ENCODE measurements at places on chromosomes 6 and 20. TPM values are rescaled to one million over a fixed set of nuclear protein-coding genes. Genes with fewer than 3 reads are reported as not detected.

DNA sequence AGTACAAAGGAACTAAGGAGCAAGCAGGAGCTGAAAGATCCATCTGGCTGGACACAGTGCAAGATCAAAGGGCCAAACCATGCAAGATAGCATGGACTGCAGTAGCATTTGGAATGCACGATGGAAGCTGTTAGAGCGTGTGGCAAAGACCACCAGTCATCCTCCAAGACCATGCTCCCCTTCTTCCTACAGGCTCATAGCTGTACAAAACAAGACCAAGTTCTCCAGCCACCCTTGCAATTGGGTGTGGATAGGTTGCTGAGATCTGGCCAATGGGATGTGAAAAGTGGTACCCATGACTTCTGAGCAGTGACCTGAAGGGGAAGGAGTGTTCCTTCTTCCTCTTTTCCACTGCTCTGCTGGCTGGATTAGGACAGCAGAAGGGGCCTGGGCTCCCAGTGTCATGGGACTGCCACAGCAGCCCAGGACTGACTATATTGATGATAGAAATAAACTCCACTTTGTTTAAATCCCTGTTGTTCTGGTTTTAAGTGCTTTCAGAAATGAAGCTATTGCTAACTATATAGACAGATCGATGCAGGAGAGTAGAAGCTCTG, 64.9 kb downstream of the SLC22A23 start:
- DNase-seq: no peak
- H3K36me3 ChIP-seq: no peaks in the 10 kb centered on the region
- no peaks in the 10 kb centered on the region for H3K4me1 ChIP-seq
- H3K4me3 ChIP-seq: no peak overlapping the region

- no peak overlapping the region for H3K4me3 ChIP-seq
- H3K27me3 ChIP-seq: no peaks in the 10 kb centered on the region
- H3K4me1 ChIP-seq: no peaks in the 10 kb centered on the region
- H3K36me3 ChIP-seq: no peaks in the 10 kb centered on the region
- H3K27ac ChIP-seq: no peak overlapping the region
Observed at GRCh38 chr6:63245420-63245819, 34.2 kb downstream of the FKBP1C start.

DNA sequence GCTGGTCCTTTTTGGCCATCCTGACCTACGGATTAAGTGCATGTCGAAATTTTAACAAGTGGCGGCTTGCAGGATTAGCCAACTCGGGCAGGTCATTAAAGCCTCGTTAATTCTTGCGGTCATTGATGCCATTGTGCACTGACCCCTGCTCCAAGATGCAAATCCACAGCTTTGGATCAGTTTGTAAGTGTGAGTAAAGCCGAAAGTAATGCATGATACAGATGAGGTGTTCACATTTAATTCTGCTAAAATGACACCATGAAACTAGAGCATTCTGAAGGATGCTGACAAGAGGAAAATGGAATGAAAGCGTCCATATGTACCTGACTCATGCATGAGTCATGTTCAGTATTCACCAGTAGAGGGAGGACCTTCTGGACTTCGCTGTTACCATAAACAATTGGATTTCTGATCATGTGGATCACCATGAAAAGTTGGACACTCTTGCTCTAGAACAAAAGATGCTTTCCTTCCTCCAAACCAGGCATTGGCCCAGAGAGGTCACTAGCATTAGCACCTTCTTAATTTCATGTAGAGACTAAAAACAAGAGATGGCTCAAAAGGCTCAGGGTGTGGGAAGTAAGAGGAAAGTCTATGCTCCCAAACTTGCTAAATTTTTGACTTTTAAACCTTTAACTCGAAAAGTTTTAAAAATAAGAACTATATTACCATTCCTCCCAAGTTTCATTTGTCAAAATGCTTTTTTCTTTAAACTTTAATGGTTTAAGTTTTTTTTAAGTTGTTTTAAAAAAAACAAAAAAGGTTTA, 48.0 kb downstream of the MUC22 start:
- no peaks in the 10 kb centered on the region for H3K36me3 ChIP-seq
- no peaks in the 10 kb centered on the region for H3K4me1 ChIP-seq
- DNase-seq: no peak
- H3K27me3 ChIP-seq: no peaks in the 10 kb centered on the region
- H3K4me3 ChIP-seq: no peak overlapping the region

- peaks cover 76% of the 10 kb centered on the region for H3K36me3 ChIP-seq
- no peaks in the 10 kb centered on the region for H3K4me1 ChIP-seq
- H3K27ac ChIP-seq: no peak overlapping the region
Observed at GRCh38 chr6:35640017-35640664, 48.6 kb downstream of the FKBP5 start.

GRCh38 chr6:33742837-33743236, 3.9 kb downstream of the IP6K3 start:
- no peaks in the 10 kb centered on the region for H3K4me1 ChIP-seq
- no peak for DNase-seq
- no peaks in the 10 kb centered on the region for H3K27me3 ChIP-seq
- H3K36me3 ChIP-seq: no peaks in the 10 kb centered on the region
- H3K4me3 ChIP-seq: no peak overlapping the region

- no peaks in the 10 kb centered on the region for H3K36me3 ChIP-seq
- no peak overlapping the region for H3K4me3 ChIP-seq
- DNase-seq: no peak
- H3K27me3 ChIP-seq: no peaks in the 10 kb centered on the region
- H3K27ac ChIP-seq: no peak overlapping the region
- no peaks in the 10 kb centered on the region for H3K4me1 ChIP-seq
Observed at GRCh38 chr20:24032400-24032898, 43.9 kb upstream of the GGTLC1 start.

- H3K4me3 ChIP-seq: no peak overlapping the region
- no peaks in the 10 kb centered on the region for H3K36me3 ChIP-seq
- H3K27me3 ChIP-seq: no peaks in the 10 kb centered on the region
- no peak overlapping the region for H3K27ac ChIP-seq
Observed at GRCh38 chr6:44642349-44642748, 254.8 kb downstream of the CDC5L start.

DNA sequence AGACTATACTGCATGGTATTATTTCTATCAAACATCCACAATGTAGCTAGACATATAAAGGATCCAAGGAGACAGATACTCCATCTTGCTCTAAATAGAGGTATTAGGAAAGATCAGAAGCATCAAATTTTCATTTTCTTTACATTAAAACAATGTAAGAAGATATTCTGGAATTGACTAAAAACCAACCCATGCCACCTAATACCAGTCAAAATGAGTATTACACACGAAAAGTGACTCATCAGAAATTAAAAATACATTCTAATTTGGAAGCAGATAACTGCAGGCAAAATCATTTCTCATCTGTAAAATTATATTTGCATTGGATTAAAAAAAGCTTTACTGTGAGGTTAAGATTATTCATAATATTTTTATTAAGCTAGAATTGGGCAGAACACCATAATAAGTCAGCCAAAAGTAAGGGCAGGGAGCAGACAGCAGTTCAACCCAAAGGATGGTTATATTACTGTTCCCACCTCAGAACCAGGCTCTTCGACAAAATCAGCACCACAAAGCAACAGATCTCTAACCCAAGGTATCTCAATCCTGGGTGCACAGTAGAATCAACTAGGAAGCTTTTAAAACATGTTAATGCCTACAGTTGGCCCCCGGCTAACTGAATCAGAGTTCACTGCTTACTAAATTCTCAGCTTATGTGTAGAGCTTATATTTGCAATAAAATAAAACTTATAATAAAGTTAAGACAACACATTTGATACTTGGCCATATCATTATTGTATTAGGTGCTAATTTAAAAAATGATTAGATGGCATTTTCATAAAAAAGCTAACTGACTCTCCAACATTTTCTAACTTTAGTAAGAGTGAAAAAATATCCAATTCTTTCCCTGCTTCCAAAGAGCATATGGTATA, 35.2 kb downstream of the SAMD3 start:
- no peaks in the 10 kb centered on the region for H3K27me3 ChIP-seq
- DNase-seq: no peak
- no peak overlapping the region for H3K4me3 ChIP-seq
- no peaks in the 10 kb centered on the region for H3K4me1 ChIP-seq
- no peaks in the 10 kb centered on the region for H3K36me3 ChIP-seq

- H3K4me3 ChIP-seq: no peak overlapping the region
- H3K36me3 ChIP-seq: no peaks in the 10 kb centered on the region
- DNase-seq: no peak
- no peak overlapping the region for H3K27ac ChIP-seq
Observed at GRCh38 chr6:74879234-74879633, 326.6 kb downstream of the COL12A1 start.

GRCh38 chr6:28565823-28566526, 40.3 kb downstream of the GPX5 start:
- no peaks in the 10 kb centered on the region for H3K36me3 ChIP-seq
- H3K4me3 ChIP-seq: no peak overlapping the region
- no peaks in the 10 kb centered on the region for H3K27me3 ChIP-seq
- H3K4me1 ChIP-seq: no peaks in the 10 kb centered on the region

DNA sequence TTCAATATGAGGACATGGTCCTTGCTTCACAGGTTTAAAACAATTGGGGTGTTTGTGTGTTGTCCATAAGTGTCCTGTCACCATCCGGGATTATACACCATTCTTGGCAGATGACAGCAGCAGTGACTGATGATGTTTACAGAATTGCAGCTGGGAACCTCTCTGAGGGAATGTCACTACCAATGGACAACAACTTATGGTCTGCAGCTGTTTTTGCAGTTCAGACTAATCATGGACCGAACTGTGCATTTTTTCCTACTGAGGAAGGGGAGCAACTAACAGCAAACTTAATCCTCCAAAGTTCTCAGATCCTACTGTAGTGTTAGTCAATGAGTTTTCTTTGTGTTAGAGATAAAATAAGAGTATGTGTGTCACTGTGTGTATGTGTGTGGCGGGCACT, 26.0 kb downstream of the FAM229B start:
- H3K4me3 ChIP-seq: no peak overlapping the region
- DNase-seq: no peak
- H3K4me1 ChIP-seq: no peaks in the 10 kb centered on the region
- H3K36me3 ChIP-seq: peaks cover 5% of the 10 kb centered on the region
- no peak overlapping the region for H3K27ac ChIP-seq

GRCh38 chr6:21181866-21182265, 411.7 kb upstream of the SOX4 start:
- H3K4me1 ChIP-seq: no peaks in the 10 kb centered on the region
- no peak overlapping the region for H3K27ac ChIP-seq
- H3K36me3 ChIP-seq: no peaks in the 10 kb centered on the region
- no peaks in the 10 kb centered on the region for H3K27me3 ChIP-seq
- DNase-seq: no peak
- no peak overlapping the region for H3K4me3 ChIP-seq

GRCh38 chr20:58481481-58482021, 33.6 kb downstream of the APCDD1L start:
- no peaks in the 10 kb centered on the region for H3K36me3 ChIP-seq
- H3K27ac ChIP-seq: no peak overlapping the region
- no peaks in the 10 kb centered on the region for H3K4me1 ChIP-seq
- H3K27me3 ChIP-seq: no peaks in the 10 kb centered on the region

DNA sequence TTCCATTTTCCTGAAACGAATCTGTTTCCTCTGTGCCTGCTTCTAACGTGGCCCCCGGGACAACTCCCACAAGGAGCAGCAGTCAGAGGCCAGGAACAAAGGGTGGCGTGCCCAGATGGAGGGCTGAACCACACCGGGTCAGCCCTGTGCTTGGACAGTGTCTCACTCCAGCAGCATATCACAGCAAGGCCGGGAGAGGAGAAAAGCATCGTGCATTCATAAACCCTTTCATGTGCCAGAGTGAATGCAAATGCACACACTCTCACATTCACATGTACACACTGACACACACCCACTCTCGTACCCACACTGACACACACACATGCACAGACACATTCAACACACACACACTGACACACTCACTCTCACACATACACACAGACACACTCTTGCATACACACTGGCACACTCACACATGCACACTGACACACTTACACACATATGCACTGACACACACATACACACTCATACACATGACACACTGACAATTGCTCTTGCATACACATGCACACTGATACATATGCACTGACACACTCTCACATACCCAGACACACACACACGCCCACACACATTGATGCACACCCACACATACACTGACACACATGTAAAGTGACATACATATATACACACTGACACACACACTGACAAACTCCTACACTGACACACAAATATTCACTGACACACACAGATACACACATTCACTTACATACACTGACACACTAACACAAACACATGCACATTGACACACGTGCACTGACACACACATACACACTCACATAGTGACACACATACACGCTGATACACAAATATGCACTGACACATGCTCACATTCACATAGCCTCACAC, 237.0 kb downstream of the LRFN2 start:
- no peaks in the 10 kb centered on the region for H3K4me1 ChIP-seq
- H3K36me3 ChIP-seq: no peaks in the 10 kb centered on the region
- H3K27ac ChIP-seq: no peak overlapping the region
- DNase-seq: no peak
- H3K4me3 ChIP-seq: no peak overlapping the region

DNA sequence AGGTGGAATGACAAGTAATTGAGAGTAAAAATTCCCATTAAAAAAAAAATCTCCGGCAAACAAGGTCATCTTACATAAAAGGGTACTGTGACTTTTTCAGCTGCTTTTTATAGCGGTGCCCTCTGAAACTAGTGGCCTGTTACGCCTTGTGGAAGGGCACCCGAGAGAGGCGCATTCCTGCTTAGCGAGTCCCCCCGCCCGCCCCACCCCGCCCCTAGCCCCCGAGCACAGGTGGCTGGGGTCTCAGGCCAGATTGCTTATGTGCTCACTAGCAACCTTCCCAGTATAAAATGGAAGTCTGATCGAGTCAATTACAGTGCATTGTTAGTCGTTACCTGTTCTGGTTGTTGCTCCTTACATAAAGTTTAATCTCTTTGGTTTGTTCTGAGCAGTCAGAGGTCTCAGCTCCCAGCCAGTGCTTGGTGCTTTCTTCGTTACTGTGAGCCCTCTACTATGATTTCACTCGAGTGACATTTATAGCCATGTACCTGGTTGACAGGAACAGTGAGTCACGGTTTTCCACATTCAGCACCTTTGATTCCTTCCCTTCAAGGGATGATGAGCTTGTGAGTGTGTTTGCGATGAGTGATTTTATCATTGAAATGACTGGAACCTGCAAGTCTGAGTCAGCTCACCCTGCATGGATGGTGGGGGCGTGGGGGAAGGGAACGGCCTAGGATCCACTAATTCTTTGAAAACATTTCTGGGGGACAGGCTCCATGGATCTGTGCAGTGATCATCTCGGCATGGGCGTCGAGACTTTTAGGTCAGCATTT, 47.6 kb downstream of the ZDHHC14 start:
- H3K4me1 ChIP-seq: no peaks in the 10 kb centered on the region
- DNase-seq: no peak
- no peaks in the 10 kb centered on the region for H3K27me3 ChIP-seq

PLA2G7 gene
- total RNA-seq: 2.1 TPM

MATN4 gene
- 0.21 TPM for total RNA-seq

BMP7 gene
- not detected for total RNA-seq

SLC44A4 gene
- total RNA-seq: not detected

C6orf118 gene
- not detected for total RNA-seq

GCNT2 gene
- 16.7 TPM for total RNA-seq

CAPN11 gene
- 0.43 TPM for total RNA-seq

BPIFB4 gene
- not detected for total RNA-seq

PTCRA gene
- not detected for total RNA-seq

CDH4 gene
- not detected for total RNA-seq

TXLNB gene
- not detected for total RNA-seq
